Activated gamma-delta T cell (primary cell): ENCODE measurements at places on chromosomes 5 and 9.

DNA sequence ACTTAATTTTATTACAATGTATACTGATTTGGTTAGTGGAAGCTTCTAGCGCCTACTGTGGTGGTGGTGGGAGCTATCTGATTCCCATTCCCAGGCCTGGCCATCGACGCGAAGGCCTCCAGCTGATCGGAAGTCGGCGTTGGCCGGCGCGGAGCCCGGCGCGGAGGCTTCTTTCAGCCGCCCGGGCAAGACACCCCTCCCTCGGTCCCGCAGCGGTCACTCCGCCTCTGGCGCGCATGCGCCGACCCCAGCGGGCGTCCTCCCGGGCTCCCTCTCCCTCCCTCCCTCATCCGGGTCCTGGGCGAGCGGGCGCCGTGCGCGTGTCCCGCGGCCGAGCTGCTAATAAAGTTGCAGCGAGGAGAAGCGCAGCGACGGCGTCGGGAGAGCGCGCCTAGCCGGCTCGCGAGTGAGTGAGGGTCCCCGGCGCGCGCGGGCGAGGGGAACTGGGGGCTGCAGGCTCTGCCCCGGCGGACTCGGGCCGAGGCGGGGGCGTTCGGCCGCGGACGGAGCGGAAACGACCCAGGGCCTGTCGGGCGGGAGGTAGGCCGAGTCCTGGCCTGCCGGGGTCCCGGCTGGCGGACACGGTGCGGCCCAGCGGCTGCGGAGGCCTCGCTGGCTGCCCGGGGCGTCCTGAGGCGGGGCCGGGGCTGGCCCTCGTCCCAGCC is at the start of gene SMAD5:
Gene SMAD5, plus strand, starts transcription at position 289 of the 665 bp plus-strand sequence. CDS start 20,916 bp downstream, outside the sequence.
- peak; percentile 77 for DNase-seq

DNA sequence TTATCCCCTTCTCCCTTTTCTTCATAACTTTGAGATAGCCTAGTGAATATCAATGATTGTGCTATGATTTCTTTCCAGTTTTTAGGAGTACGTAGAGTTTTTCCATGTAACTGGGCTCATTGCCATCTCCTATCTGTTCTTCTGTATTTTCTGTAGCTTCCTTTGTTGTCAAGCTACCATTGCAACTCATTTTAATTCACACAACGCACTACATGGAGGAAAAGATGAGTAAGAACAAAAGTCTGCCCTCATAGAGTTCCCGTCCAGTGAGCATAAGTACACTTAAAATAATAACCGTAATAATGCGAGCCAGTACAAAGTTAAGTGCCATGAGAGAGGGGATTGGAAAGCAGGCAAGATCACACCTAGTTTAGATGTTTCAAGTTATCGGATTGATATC is 177.7 kb downstream of the PAM start:
- DNase-seq, result no peak

GRCh38 chr5:161446655-161447054 is 99.9 kb downstream of the GABRB2 start:
- DNase-seq, result no peak

- DNase-seq, result no peak
Observed at GRCh38 chr5:28430565-28431178, 1392.3 kb upstream of the CDH9 start.

DNA sequence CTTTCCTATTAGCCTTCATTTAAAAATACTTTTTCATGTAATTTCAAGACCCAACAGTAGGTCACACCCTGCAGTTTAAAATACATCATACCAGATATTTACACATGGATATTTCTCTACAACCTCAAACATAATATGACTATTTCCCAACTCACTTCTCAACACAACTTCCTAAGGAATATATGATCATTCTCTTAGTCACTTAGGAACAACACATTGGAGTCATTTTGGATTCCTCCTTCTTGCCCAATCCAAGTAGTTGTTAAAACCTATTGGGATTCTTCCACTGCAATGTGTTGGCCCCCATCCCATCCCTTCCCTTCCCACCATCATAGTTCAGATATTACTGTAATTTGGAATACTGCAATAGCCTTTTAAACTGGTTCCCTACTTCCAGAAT is 145.5 kb downstream of the DCP2 start:
- DNase-seq, result no peak

DNA sequence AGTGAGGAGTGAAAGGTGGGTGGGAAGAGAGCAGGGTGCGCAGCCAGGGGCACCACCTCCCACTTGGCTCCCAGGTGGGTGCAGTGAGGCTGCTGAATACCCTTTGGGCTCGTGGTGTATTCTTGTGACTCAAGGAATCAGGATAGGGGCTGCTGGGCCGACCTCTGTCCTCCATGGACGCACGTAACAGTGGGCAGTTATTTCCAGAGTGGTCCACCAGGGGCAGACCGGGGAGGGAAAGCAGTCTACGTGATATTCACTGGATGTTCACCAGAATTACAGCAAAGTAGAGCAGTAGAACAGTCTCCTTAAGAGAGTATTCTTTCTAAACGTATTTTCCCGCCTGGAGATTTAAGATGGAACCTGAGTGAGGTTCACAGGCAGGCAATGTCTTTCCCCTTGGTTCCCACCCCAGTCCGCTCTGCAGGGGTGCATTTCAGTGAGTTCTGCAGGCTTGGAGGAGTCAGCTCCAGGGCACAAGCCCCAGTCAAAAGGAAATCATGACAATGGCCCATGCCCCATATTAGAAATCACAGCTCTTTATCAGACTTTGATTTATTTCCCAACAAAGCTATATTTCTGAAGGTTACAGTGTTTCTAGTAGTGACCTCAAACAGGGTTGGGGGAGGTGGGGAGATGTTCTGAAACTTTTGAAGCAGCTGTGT is 88.7 kb downstream of the SYK start:
- no peak for DNase-seq

GRCh38 chr5:58018016-58018415 is 441.9 kb downstream of the PLK2 start:
- DNase-seq, result no peak

GRCh38 chr9:38251036-38251860 is 141.3 kb upstream of the ALDH1B1 start:
- no peak for DNase-seq

DNA sequence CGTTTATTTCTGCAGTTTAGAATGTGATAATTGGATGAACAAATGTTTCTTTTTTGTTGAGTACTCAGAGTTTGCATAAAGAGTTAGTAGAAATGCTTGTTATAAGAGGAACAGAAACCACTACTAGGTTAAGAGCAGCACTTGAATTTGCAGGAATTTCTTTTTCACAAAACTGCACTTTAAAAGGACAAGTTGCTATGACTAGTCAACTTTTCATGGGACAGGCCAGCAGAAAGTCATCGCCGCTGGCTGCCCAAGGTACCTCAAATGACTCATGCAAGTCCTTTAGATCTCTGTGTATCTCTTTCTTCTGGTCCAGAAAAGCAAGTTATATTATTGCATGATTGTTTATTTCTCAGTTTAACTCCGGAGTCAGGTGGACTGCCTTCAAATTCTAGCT is 97.3 kb upstream of the HMHB1 start:
- no peak for DNase-seq

- no peak for DNase-seq
Observed at GRCh38 chr5:158543539-158544387, 556.0 kb downstream of the EBF1 start.
